ENCODE measurements at places on chromosomes 11 and 22.

DNA sequence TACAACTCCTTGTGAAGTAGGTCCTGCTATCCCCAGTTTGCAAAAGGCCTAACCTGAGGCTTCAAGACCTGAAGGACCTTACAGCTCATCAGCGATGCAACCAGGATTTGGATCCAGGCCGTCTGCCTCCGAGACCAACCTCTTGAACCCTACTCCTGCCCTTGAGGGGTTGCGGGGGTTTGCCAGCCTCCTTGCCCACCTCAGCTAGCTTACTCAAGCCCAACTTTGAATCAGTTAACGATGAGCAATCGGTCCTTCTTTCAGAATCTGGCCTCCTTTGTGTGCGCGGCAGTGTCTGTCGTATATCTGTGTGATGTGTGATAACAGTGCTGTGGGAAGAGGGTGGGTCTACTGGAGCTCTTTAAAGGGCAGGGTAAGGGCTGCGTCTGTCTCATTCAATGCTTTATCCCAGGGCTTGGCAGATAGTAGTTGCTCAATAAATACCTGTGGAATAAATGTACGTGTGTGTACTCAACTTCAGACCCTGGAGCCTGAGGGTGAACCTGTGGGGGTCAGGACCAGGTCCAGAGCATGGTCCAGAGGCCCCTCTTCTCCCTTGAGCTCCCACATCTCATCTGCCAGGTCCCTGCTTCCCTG, 3.2 kb downstream of the CHRM1 start:
- no peak for DNase-seq

- DNase-seq, result peak; percentile 56
Observed at GRCh38 chr11:70191495-70192140, 11.5 kb upstream of the FADD start.

DNA sequence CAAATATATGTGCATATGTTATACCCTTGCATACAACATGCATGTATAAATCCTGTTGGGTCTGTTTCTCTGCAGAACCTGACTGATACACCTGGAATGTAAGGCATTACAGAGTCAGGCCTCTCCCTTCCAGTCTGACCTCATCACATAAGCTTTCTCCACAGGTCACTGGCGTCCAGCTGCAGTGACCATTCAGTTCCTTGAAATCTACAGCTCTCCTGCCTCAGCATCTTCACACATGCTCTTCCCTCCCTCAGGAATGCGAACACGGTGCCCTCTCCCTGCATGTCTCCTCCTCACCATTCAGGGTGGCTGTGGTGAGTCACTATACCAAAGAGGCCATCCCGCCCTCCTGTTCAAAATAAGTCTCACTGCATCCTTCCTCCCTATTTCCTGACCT, 657.8 kb upstream of the B3GAT1 start:
- no peak for DNase-seq

GRCh38 chr11:2416765-2417164, 16.2 kb downstream of the TSSC4 start:
- no peak for DNase-seq

- no peak for DNase-seq
Observed at GRCh38 chr11:34050581-34051348, 766 bp upstream of the CAPRIN1 start.

GRCh38 chr11:114044042-114044871, 15.3 kb upstream of the ZBTB16 start:
- no peak for DNase-seq

- no peak for DNase-seq
Observed at GRCh38 chr11:126281245-126281644, 1.6 kb upstream of the TIRAP start.

GRCh38 chr11:76596652-76597051, 73.9 kb downstream of the LRRC32 start:
- no peak for DNase-seq

DNA sequence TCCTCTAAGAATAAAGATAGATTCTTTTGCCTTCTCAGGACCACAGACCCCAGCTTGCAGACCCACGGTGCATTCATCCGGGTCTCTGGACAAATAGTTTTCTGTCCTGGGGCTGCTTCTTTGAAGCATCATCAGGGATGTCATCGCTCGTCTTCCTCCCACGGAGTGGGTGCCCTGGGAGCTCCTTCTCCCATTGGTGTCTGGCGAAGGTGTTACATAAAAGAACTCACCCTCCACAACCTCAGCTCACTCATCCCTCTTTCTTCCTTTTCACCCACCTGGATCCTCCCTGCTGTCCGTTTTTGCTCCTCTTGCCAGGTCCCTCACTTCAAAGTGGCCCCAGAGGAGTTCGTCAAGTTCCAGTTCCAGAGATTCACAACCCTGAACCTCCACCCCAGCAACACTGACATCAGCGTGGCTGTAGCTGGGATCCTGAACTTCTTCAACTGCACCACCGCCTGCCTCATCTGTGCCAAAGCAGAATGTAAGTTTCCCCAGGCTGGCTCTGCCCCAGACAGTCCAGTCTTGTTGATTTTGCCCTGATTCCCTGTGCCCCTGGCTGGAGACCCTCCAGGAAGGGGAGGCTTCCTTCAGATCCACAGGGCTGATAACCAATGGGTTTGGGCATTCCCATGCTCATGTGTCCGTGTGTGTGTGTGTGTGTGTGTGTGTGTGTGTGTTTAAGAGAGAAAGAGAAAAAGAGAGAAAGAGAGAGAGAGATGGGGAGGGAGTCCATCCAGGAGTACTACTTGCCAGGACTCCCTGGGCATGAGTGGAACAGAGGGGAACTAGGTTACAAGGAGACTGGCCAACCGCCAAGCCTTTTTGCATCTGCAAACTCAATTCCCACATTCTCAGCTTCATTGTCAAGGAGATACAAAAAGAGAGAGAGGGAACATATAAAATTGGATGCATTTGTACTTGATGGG, 204.2 kb upstream of the TBCEL start:
- no peak for DNase-seq

- no peak for DNase-seq
Observed at GRCh38 chr11:102139081-102139498, 28.8 kb downstream of the YAP1 start.

DNA sequence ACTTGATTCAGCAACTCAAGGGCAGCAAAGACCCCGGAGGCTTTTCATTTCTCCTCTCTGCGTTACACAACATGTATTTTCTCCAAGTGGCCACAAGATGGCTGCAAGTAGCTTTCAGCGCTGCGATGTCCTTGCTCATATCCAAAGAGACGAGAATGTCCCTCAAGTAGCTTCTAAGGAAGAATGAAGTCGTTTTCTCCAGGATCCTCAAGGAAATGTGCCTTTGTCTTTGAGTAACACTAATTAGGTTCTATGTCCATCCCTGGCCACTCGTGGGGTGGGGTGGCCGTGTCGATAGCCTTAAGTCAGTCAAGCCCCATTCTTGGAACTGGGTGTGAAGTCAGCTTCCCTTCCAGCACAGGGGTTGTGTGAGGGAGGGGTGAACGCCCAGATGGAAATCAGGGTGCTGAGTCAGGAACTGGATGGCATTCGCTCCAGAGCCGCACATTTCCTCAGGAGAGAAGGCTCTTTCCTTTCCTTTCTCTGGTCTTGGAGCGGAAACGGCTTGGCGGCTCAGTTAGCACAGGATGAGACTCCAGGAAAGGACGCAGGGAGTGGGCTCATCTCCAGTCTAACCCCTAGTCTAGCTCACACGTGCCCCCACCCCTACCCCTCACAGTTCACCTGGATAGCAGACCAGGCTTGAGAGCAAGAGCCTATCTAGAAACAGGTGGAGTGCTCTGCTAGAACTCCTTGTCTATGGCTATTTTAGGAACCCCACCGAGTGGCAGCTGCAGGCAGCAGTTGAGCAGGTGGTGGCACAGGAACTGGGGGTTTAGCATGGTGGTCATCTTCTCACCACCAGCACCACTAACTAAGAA, 44.3 kb downstream of the NNMT start:
- no peak for DNase-seq

DNA sequence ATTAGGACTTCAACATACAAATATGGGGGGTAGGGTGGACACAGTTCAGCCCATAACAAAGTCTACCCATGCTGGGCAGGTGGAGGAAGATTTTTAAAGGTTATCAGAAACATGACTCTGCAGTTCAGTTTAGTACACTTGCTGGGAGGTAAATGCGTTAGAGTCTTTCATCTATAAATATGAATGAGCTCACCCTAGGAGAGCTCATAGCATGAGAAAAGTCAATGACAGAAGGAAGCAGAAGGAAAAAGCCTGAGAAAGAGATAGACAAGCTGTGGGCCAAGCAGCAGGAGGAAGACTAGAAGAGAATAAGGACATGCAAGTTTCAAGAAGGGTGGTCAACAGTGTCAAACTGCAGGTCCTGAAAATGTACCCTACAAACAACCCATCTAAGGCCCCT, 27.0 kb upstream of the FSHB start:
- no peak for DNase-seq

DNA sequence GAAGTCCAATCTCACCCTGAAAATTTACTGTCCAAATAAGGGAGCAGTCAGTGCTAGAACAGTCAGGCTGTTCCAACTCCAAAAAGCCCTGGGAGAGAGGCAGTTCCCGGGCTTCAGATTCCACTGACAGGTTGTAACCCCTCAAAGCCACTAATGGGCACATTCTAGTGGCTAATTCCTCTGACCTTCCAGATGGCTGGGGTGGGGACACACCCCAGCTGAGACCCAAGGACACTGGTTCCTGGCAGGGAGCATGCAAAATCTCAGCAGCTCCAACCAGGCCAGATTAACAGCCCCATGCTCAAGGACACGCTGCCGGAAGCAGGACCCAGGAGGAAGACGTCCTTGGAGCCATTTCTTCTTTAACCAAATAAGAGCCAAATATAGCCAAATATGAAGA, 92.7 kb downstream of the RPL27A start:
- no peak for DNase-seq

GRCh38 chr11:34198523-34198922, 93.1 kb downstream of the NAT10 start:
- DNase-seq, result no peak

DNA sequence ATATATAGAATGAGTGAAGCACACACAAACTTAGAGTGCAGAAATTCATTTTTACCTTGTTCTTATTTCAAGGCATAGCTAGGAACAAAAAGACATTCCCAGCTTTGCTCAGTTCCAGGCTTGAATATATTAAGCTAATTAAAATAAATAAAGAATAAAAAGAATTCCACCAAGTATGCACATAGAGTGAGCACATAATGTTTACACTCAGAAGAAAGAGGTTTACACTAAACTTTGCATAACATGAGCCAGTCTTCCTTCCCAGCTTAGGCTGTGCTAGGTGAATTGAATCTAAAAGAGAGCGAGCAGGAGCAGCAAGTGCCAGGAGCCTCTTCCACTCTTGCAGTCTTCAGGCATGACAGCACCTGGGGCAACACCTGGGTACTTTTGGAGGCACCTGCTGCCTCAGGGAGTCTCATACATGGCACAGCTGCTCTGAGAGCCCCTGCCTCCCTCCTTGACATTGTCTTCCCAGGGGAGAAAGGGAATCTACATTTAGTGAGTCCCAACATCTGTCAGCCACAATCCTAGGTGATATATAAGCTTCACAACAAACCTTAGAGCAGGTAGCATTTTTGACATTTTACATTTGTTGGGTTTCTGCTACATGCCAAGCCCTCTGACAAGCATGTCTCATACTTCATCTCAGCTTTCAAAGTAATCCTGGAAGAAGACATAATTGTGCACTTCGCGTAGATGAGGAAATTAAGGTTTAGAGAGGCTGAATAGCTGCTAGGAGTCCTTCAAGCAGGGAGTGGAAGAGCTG, 732.7 kb upstream of the TENM4 start:
- DNase-seq, result no peak

DNA sequence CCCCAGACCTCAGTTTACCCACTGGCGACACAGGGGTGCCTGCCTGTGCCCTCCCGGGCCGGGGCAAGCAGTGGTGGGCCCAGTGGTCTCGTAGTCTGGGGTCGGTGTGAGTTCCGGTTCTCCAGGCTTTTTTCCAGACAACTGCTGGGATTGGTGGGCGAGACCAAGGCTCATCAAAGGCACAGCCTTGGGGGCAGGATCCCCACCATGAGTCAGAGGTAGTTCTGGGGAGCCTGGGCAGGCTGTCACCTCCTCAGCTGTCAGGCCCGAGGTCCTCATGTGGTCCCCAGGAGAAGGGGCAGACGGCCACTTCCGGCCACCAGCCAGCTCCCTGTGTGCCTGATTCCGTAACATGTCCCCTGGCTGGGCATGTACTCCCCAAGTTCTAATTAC, 827 bp upstream of the MUC2 start:
- no peak for DNase-seq

GRCh38 chr11:9626496-9627394, 37.1 kb upstream of the SWAP70 start:
- no peak for DNase-seq

- DNase-seq, result no peak
Observed at GRCh38 chr11:20258376-20258895, 98.2 kb upstream of the DBX1 start.

DNA sequence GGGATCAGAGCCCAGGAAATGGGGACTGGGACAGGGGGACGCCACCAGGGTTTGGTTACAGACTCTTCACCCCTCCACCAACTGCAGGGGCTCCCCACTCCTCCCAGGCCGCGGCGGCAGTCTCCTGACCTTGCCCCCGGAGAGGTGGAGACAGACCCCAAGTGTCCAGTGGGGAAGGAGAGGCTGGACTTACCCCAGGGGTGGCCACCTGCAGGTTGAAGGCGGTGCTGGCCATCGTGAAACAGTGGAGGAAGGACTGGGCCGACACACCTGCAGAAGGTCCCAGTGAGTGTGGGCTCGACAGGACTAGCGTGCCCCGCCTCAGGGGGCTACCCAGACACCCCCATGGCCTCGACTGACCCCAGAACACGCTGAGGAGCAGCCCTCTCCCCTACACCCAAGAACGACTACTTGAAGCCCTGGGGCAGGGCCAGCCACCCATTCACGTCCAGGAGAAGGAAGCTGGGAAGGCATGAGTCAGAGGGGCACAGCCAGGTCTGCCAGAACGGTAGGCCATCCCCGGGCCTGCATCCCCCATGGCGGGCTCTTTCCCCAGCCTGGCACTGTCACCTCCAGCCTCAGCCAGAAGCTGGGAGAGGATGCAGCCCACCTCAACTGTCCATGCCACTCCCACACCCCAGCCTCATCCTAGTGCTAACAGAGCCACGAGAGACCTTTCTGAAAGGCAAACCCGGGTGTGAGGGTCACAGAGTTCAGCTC, 2.3 kb downstream of the GATD1 start:
- no peak for DNase-seq

GRCh38 chr11:106076171-106076918, 802 bp downstream of the KBTBD3 start:
- DNase-seq, result no peak

GRCh38 chr11:108393046-108393445, 74.3 kb downstream of the C11orf65 start:
- no peak for DNase-seq

DNA sequence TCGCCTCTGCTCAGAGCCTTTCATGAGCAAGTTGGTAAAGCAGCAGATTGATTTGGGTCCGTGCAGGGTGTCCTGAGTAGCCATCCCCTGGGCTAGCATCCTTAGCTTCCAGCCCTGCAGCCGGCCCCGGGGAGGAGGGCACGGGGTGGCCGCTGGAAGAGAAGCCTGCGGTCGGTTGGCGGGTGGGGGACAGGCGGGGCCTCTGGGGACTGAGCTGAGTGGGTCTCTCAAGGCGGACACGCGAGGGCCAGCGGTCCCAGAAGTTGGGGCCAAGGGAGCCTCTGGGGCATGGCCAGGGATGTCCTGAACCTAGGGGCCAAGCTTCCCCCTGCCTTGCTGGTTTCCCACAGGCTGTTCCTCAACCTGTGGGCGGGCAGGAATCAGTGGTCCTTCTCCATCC, 143.0 kb downstream of the TBC1D22A start:
- no peak for DNase-seq

- no peak for DNase-seq
Observed at GRCh38 chr11:27864611-27865010, 164.4 kb upstream of the BDNF start.

Data from GM19239 (cell line).